ENCODE measurements at places on chromosomes 4 and X. TPM values are rescaled to one million over a fixed set of nuclear protein-coding genes. Genes with fewer than 3 reads are reported as not detected.

DNA sequence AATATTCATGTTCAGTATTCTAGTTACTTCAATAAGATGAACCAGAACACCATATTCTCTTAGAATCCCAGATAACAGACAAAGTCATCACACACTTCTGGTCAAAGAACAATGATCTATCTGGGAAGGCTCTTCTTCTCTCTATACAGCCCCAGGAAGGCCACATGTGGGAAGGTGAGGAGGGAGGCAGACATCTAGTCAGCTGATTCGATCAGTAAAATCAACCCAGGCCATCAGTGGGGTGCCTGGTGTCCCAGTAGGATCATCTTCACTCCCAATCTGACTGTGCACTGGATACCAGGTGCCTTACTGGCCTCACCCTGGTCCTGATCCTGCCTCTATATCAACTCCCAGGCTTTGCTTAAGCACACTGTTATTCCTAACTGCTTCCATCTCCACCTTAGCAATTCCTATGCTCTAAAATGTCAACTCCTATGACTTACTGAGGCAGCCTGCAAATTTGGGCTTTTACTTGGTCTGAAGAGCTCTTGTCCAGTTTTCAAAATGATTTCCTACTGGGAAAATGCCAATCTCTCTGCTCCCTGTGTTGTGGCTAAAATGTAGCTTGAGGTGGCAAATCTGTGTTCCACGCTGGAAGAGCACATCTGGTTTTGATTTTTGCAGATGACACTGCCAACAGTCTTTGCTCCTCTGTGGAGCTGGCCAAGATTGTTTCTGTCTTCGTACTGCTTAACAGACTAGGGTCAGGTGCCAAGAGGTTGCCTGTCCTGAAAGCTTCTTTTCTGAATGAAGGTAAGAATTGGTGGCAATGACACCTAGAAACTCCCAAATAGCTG lies 128.7 kb downstream of the MGST2 start:
- no peak for DNase-seq
- no peaks in the 10 kb centered on the region for H3K36me3 ChIP-seq
- H3K4me1 ChIP-seq, result no peaks in the 10 kb centered on the region

- DNase-seq, result no peak
- H3K4me3 ChIP-seq, result no peak overlapping the region
Measured at GRCh38 chrX:115013705-115014104, 3.7 kb downstream of the IL13RA2 start.

- DNase-seq, result no peak
- no peaks in the 10 kb centered on the region for H3K4me1 ChIP-seq
- H3K36me3 ChIP-seq, result no peaks in the 10 kb centered on the region
- H3K27ac ChIP-seq, result no peak overlapping the region
Measured at GRCh38 chr4:149306537-149306936, 509.1 kb downstream of the IQCM start.

- H3K27me3 ChIP-seq, result no peaks in the 10 kb centered on the region
- no peak overlapping the region for H3K4me3 ChIP-seq
- no peaks in the 10 kb centered on the region for H3K4me1 ChIP-seq
Measured at GRCh38 chr4:162274354-162274753, 110.6 kb upstream of the FSTL5 start.

- no peak overlapping the region for H3K4me3 ChIP-seq
- no peak overlapping the region for H3K27ac ChIP-seq
- H3K27me3 ChIP-seq, result no peaks in the 10 kb centered on the region
- no peak for DNase-seq
Measured at GRCh38 chr4:24003496-24003895, 113.6 kb upstream of the PPARGC1A start.

- no peak overlapping the region for H3K27ac ChIP-seq
- H3K4me3 ChIP-seq, result no peak overlapping the region
- no peaks in the 10 kb centered on the region for H3K36me3 ChIP-seq
- no peaks in the 10 kb centered on the region for H3K27me3 ChIP-seq
Measured at GRCh38 chr4:172826861-172827260, 341.8 kb upstream of the GALNT7 start.

DMRTC1B gene
- 2.0 TPM for total RNA-seq

DNA sequence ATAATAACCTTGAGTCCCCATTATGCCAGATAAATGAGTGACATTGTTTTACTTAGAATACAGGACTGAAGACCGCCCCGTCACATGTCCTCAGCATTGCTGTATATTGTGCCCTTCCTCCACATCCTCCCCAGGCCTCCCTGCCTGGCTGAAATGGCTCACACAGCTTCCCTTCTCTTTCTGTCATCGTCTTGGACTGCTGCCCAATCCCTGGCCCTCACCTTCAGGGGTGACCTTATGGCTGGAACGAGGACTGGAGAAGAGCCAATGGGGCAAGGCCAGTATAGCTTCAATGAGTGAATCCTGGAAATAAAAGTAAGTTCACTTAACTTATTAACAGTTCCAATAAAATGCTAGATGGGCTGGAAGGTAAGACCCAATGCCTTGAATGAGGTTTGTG lies 2.7 kb downstream of the KCNE5 start:
- H3K36me3 ChIP-seq, result no peaks in the 10 kb centered on the region
- H3K27me3 ChIP-seq, result no peaks in the 10 kb centered on the region
- H3K4me1 ChIP-seq, result no peaks in the 10 kb centered on the region
- H3K27ac ChIP-seq, result no peak overlapping the region
- no peak overlapping the region for H3K4me3 ChIP-seq

DNA sequence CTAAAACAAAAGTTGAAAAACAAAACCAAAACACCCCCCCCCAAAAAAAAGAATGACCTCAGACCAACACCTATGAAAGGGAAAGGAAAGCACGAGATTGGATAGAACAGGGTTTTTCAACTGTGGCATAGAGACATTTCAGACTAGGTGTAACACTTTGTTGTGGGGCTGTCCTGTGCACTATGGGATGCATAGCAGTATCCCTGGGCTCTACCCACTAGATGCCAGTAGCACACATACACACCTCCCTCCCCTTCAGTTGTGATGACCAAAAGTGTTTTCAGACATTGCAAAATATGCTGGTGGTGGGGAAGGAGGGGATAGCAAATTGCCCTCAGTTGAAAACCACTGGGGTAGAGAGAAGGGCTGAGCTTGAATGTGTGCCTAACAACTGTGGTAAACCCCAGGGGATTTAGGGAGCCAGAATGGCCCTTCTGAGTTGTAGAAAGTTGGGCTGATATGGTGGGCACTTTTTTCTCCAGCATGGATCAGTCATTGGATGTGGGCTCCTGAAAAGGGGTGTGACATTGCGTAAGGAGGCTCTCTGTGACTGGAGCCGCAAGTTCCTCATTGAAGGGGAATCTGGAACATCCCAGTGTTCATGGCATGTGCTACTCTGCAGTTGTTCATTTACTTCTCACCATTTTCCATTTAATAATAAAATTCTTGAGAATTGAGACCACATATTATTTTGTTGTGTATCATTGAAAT lies 8.8 kb upstream of the GEMIN8 start:
- H3K36me3 ChIP-seq, result no peaks in the 10 kb centered on the region
- DNase-seq, result no peak
- no peak overlapping the region for H3K27ac ChIP-seq
- H3K27me3 ChIP-seq, result no peaks in the 10 kb centered on the region
- no peak overlapping the region for H3K4me3 ChIP-seq
- no peaks in the 10 kb centered on the region for H3K4me1 ChIP-seq

DNA sequence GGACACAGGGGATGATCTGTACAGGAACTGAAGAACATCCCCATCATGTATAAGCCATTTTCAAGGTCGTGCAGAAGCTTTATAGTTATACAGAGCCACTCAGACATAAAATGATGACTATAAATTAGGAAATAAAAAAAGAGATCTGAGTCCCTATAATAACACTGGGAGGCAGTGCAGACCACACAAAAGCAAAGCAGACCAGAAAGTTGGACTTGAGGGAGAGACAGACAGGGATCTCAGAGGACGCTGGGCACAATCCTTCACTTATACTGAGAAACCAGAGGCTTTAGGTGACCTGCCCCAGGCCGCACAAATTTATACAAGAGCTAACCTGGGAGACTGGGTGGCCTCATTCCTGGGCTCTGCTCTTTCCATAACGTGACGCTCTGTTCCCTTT lies 70.5 kb downstream of the HADH start:
- H3K27ac ChIP-seq, result peak overlapping the region; percentile 38
- DNase-seq, result no peak
- no peaks in the 10 kb centered on the region for H3K27me3 ChIP-seq
- H3K4me3 ChIP-seq, result no peak overlapping the region
- peaks cover 69% of the 10 kb centered on the region for H3K36me3 ChIP-seq

DNA sequence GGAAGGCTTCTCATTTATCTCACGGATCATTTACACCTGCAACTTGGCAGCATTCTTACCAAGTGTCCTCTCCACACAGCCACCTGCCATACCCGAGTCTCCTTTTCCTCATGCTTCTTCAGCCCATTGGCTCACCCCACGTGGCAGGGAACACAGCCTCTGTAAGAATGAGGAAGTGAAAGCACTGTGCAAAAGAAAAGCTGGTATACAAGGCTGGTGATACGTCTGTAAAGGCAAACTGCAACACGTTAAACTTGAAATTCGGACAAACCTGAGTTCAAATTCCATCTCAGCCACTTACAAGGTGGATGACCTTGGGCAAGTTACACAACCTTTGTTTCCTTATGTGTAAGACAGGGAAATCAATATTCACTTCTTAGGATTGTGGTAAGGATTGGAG lies 164.0 kb upstream of the RASGEF1B start:
- no peaks in the 10 kb centered on the region for H3K27me3 ChIP-seq
- no peaks in the 10 kb centered on the region for H3K4me1 ChIP-seq
- DNase-seq, result no peak
- H3K4me3 ChIP-seq, result no peak overlapping the region

GRCh38 chr4:75598390-75598789 lies 31.9 kb downstream of the CDKL2 start:
- no peaks in the 10 kb centered on the region for H3K4me1 ChIP-seq
- no peak for DNase-seq
- H3K27me3 ChIP-seq, result no peaks in the 10 kb centered on the region
- no peak overlapping the region for H3K4me3 ChIP-seq

TIGD2 gene
- total RNA-seq, result 3.9 TPM

STPG2 gene
- 0.28 TPM for total RNA-seq

DNA sequence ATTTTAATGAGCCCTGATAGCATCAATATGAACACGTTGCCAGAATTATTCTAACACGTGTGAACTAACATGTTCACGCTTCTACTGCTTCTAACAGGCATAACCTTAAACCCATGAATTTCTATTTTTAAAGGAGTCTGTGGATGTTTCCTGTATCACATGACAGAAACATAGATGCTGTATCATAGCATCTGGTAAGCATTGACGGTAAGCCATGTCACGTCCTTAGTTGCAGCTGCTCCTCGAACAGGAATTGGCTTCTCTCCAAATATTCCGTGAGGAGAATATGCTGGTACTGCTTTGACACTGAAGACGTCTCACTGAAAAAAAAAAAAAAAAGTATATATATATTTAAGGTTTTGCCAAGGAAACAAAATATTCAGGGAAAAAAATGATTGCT lies 105.1 kb upstream of the MXRA5 start:
- no peaks in the 10 kb centered on the region for H3K36me3 ChIP-seq
- no peak for DNase-seq
- no peak overlapping the region for H3K27ac ChIP-seq

CD38 gene
- 9.6 TPM for total RNA-seq

- no peak overlapping the region for H3K27ac ChIP-seq
- peaks cover 5% of the 10 kb centered on the region for H3K4me1 ChIP-seq
- no peak overlapping the region for H3K4me3 ChIP-seq
- DNase-seq, result peak; percentile 69
- no peaks in the 10 kb centered on the region for H3K36me3 ChIP-seq
- no peaks in the 10 kb centered on the region for H3K27me3 ChIP-seq
Measured at GRCh38 chr4:82293304-82293703, 80.5 kb downstream of the HNRNPD start.

- no peak overlapping the region for H3K4me3 ChIP-seq
- H3K36me3 ChIP-seq, result no peaks in the 10 kb centered on the region
- no peaks in the 10 kb centered on the region for H3K27me3 ChIP-seq
- H3K27ac ChIP-seq, result no peak overlapping the region
Measured at GRCh38 chrX:46251755-46252154, 293.5 kb downstream of the ZNF674 start.
